ENCODE measurements at places on chromosomes 12 and 14.

DNA sequence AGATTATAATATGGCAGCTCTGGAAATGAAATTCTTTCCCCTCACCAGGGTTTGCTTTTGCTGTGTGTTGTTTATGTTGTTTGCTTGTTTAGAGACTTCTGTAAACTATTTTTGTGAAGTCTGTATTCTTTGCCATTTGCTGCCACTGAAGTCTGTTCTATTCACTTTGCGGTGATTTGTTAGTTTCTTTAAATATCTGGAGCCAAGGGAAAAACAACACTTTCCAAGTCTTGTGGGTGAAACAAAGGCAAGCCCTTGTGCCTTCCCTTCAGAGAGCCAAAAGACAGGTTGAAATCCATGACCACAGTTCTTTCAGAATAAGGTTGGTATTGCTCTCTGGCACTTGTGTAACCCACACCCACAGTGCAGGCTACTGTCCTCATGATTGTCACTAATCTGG, 59.5 kb upstream of the RNU6-7 start:
- no peak for DNase-seq

DNA sequence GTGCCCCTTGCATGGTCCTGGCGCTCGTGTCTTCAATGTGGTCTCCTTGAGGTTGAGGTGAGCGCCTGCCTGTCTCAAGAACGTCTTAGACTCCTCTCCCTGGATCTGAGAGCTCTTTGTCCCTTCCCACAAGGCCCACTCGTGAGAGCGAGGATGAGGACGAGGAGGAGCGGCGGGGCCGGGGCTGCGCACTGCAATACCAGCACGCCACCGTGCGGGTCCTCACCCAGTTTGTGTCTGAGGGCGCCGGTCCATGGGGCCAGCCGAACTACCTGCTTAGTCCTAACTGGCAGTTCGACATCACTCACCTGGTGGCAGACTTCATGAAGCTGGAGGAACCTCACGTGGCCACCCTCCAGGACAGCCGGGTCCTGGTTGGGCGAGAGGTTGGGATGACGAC, 128.1 kb downstream of the SLC15A4 start:
- DNase-seq: no peak

DNA sequence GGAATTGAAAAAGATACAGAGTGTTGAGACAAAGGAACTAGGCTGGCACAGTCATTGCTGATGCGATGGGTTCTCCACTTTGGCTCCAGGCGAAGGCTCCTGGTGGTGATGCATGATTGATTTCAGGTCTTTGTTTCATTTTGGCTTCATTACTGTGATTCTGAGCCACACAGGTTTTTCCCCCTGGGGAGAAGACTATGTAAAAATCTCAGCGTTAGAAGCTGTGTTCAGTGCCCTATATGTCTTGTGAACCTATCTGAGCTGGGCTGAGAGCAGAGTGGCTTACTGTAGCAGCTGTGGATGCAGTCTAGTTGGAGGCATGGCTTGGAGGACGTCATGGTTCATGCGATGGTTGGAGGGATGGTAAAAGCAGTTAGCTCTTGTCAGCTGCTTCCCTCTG, 54.0 kb downstream of the GPATCH2L start:
- no peak for DNase-seq

DNA sequence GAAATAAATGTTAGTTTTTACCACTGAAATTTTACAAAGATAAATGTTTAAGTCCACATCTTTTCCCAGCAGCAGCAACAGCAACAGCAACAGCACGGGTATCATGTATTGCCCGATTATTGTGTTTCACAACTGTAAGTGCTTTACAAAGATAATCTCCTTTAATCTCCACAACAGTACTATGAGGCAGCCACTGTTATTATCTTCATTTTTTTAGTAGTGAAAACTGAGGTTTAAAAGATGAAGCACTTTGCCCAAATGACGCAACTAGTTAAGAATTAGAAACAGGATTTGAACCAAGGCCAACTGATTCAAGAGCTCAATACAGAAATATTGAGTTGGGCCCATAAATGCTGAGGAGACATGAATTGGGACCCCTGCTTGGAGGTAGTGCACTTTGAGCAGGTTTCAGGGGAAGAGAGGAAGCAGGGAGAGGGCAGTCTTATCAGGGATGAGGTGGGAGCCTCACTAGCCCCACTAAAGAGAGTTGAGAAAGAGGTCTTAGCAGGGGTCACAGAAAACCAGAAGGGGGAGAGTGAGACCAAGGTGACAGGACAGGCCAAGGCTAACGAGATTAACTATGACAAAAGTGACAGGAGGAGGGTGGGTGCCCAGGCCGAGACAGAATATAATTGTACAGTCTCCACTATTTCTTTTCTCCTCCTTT, 15.3 kb downstream of the KRT2 start:
- DNase-seq: no peak

- DNase-seq: no peak
Measured at GRCh38 chr12:13428538-13429265, 232.2 kb downstream of the EMP1 start.

- DNase-seq: no peak
Measured at GRCh38 chr14:75770635-75771034, 109.6 kb downstream of the TTLL5 start.

- DNase-seq: no peak
Measured at GRCh38 chr12:112456029-112456428, 37.3 kb downstream of the PTPN11 start.

GRCh38 chr12:50569876-50570275, 65.1 kb downstream of the DIP2B start:
- no peak for DNase-seq

GRCh38 chr14:101104485-101104884, 201.0 kb upstream of the RTL1 start:
- DNase-seq: no peak

- no peak for DNase-seq
Measured at GRCh38 chr12:75177997-75178396, 31.6 kb downstream of the KCNC2 start.

DNA sequence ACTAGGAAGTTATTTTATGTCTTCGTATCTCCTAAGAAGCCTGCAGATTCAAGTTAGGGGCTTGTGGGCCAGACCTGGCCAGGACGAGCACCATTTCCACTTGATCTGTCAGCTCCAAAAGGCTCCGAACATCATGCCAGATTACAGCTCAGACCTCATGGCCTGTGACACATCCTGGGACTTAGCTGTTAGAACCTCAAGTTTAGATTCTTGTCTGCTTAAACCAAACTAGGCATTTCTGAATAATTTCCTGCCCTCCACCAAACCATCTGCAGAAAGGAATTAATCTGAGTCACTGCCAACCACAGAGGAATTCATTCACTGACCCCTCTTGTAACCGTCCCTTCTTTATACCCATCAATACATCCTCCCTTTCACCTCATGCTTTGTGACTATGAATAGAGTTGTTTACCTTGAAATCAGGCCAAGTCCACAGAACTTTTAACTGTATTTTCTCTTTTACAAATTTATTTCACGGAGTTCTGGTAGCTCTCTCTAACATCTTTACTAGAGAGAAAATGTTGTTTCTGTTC, 120.3 kb downstream of the FBXL14 start:
- DNase-seq: no peak

- DNase-seq: no peak
Measured at GRCh38 chr12:75694534-75695268, 183.3 kb upstream of the KRR1 start.

DNA sequence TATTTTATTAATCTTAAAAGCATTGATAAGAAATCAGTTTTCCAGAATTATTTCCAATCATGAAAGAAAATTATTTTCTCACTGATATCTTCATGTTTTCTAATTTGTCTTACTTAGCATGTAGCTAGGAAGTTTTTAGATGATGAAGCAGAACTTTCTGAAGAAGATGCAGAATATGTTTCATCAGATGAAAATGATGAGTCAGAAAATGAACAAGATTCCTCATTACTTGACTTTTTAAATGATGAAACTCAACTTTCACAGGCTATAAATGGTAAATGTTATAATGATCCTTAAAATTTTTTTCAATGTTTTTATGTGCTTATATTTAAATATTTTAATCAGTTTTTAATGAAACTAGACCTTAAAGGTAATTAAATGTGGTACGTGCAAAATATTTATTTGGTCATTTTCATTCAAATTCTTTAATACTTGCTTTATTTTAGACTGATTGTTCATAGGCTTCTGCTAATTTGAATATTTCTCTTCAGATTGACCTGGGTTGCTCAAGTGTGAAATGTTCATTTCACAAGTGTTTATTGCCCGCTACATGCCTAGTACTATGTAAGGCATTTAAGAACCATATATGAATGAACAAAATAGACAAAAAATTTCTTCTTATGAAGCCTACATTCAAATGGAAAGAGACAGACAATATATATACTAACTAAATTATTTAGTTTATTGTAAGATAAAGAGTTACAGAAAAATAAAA, 49.5 kb downstream of the FANCM start:
- DNase-seq: no peak

GRCh38 chr14:69644814-69645213, 33.4 kb downstream of the SUSD6 start:
- DNase-seq: no peak

DNA sequence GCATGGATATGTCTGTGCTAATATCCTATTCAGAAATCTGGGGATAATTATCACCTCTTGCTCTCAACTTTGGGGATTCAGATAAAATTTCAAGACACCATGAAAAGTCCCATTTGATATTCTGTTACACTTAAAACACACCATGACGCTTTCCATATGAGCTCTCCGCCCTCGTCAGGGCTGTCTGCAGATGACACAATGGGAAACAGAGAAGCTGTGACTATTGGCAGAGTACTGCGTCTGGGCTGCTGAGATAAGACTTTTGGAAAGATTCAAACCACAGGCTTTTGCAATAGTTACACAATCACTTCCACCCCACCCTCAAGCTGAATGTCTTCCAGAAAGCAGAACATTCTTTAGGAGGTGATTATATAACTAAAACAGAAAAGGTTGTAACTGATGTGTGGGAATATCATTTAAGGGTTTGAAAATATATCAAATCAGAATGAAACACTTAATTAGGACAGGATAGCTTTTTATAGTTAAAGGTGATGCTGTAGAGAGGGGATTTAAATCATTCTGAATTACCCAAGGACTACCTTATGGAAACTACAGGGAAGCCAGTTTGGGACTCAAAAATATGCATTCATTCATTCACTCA, 75.3 kb upstream of the TMPO start:
- no peak for DNase-seq

DNA sequence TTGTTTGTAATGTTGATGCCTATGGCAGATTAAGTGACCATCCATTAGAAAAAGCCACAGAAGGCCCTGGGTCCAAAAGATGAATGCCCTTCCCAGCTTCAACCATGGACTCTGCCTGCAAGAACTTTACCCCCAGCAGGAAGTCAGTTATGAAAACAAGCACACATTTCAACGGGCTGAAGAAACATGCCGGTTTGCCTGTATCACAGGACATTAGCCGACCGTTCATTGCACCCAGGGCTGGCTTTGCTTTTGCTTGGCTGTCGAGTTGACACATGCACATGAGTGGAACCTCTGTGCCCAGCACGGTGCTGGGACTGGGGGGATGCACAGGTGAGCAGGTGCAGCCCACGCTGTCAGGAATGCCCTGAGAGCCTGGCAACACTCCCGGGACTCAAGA, 1087.0 kb downstream of the BCL11B start:
- DNase-seq: no peak

DNA sequence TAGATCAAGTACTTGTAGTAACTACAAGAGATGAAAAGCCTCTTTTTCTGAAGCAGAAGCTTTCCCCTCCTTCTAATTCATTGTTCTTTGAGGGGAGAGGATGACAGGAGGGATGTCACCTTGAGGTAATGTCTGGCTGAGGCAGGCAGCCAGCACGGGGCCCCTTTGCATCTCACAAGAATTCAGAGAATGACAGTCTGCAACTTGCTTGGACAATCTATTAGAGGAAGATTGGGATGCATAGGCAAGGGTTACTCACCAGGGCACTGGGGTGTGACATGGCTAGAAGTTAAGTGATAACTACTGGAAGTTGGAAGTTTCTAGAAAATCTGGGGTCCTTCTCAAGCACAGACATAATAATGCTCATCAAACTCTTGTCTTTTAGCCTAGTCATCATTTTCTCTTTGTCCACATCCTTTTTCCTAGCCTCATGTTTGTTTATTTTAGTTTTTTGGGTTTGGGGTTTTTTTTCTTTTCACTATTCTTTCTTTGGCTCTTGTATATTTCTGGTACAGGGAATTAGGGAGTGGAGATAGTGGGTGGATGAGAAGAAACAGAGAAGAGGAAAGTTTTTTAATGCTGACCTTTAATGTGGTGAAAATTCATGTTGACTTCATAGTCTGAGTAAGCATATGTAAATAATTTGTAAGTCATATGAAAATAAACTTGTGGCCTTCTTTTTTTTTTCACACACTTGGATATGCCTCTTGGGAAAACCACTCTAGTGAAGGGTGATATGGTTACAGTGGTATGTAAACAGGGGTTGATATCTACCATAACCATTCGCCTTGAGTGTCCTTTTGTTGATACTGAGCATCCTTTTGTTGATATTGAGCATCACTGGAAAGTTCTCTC, 55.1 kb downstream of the TTLL5 start:
- no peak for DNase-seq

DNA sequence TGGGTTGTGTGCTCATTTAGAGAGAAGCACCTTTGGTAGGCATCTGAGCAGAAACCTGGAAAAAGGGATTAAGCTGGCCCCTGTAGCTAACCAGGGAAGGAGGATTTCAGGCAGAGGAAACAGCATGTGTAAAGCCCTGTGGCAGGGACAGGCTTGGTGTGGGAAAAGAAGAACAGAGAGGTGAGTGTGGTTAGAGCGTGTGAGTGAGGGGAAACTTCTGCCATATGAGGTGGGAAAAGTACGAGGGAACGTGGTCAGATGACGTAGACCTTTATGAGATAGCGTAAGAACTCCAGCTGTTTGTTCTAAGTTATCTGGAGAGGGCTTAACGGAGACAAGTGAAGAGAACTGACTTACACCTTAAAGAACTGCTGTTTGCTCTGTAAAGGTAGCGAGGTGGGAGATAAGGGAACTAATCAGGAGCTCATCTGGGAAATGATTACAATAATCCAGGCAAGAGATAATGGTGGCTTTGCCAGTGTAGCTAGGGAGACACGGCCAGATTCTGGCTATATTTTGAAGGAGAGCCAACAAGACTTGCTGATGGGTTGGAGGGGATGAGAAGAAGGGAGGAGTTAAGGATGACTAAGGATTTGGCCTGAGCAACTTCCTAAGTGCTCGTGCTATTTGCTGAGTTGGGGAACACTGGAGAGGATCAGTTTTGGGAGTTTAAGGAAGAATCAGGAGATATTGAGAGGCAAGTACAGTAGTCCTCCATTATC, 234.0 kb downstream of the ETNK1 start:
- DNase-seq: no peak

DNA sequence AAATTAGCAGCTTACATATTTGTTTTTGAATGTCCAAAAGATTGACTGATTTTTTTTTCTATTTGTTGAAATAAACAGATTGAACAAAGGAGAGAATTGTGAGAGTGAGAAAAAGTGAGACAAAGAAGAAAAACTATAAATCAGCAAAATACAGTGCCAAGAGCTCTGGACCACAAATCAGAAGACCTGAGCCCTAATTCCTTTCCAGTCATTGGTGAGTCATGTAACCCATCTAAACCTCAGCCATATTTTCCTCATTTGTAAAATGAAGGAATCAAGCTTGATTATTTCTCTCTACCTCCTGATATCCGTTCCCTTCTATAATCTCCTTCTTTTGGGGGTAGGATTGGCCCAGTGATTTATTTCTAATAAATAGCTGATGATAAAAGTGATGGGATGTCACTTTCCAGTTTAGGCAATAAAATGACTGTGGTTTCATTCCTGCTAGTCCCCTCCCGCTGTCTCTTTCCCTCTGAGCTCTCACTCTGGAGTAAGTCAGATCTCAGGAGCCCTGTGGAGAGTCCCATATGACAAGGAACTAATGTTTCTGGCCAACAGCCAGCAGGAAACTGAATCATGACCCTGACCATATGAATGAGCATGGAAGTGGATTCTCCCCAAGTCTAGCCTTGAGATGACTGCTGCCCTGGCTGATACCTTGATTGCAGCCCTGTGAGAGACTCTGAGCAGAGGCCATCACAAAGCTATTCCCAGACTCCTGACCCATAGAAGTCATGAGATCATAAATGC, 218.9 kb downstream of the ACSS3 start:
- no peak for DNase-seq

Measured in stimulated activated CD4-positive, alpha-beta T cell treated with anti-CD3 and anti-CD28 coated beads, TNF-alpha, amount 100 ng/mL, for 1 hour (primary cell).